ENCODE measurements at places on chromosomes 7 and 10. TPM values are rescaled to one million over a fixed set of nuclear protein-coding genes. Genes with fewer than 3 reads are reported as not detected.

PNLIPRP1 gene
- not detected for total RNA-seq

TRIM73 gene
- total RNA-seq, result not detected

CALCR gene
- total RNA-seq, result not detected

FAM237B gene
- not detected for total RNA-seq

LBX1 gene
- total RNA-seq, result not detected

All from HT1080 (cell line).